Suprapubic skin (tissue), 4 donors: ENCODE measurements at places on chromosomes 5 and 9.

DNA sequence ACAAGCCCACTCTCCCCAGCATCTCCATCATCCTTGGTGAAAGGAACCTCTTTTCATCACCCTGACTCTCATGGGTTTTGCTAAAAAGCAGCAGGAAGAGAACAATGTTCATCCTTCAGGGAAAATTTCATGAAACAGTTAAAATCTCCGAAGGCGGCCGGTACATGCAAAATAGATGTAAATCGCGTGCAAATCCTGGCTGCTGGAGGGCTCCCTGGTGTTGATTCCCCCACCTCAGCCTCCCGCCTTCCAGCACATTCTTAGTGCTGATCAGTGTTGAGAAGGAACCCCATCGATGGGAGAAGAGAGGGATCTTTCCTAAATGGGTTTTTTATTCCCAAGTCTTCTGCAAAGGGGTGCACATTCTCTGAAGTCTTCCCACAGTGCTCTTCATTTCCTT, 8.7 kb upstream of the GFI1B start:
- DNase-seq: no peak

DNA sequence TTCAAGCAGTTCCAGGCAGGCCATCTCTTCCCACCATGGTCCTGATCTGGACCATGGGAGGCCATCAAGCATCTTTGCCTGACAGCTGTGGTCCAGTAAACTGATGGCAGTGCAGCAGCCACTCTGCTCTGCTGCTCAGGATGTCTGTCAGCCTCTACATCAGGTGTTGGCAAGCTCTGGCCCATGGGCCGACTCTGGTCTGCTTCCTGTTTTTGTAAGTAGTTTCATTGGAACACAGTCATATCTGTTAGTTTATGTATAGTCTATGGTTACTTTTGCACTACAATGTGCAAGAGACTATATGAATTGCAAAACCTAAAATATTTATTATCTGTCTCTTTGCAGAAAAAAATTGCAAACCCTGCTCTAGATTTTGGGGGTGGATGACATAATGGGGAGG, 225.0 kb downstream of the KCTD16 start:
- no peak for DNase-seq

DNA sequence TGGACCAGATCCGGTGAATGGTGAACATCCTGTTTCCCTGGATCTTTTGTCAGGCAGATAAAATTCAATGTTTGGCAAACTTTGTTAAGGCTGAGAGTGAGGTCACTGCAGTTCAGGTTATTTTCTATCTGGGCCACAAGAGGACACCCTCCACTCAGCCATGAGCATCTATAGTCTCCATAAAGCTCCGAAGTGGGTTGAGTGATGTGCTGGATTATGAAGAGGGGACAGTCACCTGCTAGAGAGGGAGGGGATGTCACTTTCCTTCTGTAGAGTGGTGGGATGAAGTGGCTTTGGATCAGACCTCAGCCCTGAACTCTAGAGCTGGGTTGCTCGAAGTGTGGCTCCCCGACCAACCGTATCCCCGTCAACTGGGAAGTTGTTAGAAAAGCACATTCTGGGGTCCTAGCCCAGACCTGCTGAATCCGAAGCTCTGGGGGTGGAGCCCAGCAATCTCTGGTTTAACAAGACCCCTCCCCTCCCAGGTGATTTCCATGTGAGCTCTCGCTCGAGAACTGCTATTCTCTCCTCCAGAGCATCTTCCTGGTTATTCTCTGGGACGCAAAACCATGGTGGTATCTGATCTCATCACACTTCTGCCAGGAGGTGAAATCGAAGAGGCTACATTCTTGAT, 31.8 kb upstream of the FGF1 start:
- DNase-seq: no peak

GRCh38 chr5:73388740-73389139, 59.8 kb downstream of the FOXD1 start:
- no peak for DNase-seq

DNA sequence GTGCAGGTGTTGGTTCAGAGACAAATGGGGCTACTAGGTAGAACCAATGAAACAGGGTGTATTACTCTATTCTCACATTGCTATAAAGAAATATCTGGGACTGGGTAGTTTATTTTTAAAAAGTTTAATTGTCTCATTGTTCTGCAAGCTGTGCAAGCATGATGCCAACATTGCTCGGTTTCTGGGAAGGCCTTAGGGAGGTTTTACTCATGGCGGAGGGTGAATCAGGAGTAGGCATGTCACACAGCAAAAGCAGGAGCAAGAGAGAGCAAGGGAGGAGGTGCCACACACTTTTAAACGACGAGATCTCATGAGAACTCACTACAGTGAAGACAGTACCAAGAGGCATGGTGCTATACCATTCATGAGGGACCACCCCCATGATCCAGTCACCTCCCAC, 134.6 kb downstream of the PIK3R1 start:
- no peak for DNase-seq

GRCh38 chr5:176687881-176688280, 40.6 kb downstream of the TSPAN17 start:
- DNase-seq: no peak

- no peak for DNase-seq
These were observed 131.2 kb downstream of the SLIT3 start for GRCh38 chr5:169169783-169170182.

DNA sequence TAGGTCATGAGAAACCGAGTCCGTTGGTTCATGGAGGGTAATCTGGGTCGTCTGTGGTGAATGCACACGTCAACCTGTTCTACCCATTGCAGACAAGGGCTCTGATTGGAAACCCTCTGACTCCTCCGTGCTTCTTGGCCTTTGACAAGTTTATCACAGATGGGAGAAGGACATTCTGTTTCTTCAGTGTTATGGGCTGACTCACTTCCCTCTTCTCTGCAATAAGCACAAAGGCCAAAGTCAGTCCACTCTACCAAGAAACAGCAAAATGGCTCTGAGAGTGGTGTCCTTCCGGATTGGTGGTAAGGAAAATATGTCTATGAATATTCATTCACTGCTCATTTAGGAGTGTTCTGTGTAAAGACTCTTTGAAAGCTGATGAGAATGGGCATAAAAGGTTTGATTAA, 89.3 kb downstream of the FEM1C start:
- no peak for DNase-seq

DNA sequence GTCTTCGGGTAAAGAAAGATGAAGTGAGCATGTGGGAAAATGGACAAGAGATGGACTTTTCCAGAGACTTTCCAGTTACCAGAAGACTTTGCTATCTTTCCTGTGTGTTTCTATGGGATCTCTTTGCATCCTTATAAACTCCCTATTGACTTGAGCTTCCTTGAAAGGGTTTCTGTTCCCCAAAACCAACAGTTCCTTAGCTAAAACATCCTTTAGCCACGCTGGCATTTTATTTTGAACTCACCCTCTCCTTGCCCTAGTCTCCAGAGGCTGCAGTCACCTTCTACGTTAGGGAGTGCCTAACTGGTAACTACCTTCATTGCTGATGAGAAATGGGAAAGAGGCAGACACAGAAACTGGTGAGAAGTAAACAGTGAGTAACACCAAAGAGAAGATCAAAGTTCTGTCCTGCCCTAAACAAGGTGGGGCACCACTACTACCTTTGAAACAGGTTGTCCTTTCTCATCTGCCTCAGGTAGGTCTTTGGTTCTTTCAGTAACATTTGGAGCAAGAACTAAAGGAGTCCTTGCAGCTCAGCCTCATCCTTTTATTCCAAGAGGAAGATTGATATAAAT, 402.9 kb downstream of the ENC1 start:
- DNase-seq: no peak
